Epithelial cell of esophagus (primary cell): ENCODE measurements at places on chromosomes 6 and 20.
A peak's percentile ranks its signal among the peaks of the same experiment; 100 is the strongest.

DNA sequence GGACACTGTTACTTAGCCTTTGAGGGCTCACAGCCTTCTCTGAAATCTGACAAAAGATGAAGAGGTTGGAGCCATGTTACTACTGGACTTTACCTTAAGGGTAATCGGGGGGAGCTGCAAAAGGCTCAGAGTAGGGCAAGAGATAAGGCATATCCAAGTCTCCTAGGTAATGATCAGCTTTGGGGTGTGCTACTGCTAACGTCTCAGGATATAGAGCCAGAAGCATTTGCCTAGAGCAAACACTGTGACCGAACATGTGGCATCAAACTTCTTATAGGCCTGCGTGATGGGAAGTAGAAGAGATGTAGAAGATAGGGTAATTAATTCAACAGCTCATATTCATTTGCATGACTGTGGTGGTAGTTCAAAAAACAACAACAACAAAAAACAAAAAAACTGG is 11.1 kb downstream of the UBE2V1 start:
- DNase-seq = no peak

- DNase-seq = no peak
Observed at GRCh38 chr6:157203312-157203744, 120.0 kb downstream of the TMEM242 start.

DNA sequence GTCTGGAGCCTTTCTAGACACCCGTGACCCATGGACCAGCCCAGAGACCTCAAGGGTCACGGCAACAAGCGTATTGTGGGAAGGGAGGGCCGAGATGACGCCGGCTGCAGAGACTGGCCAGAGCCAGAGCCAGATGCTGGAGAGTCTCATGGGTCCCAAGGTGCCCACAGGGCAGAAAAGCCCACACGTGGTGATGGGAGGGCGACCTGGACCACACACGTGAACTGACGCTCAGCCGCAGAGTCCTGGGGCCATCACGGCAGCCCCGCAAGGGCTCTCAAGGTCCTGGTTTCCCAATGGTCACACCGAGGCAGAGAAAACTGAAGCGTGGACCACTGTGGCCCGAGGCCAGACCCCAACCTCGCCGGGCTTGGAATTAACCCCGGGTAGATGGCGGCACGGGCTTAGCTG is 92.6 kb downstream of the YTHDF1 start:
- DNase-seq = no peak

- no peak for DNase-seq
Observed at GRCh38 chr6:31393932-31394331, 9.5 kb upstream of the MICA start.

- DNase-seq = no peak
Observed at GRCh38 chr6:168052291-168052891, 26.6 kb downstream of the FRMD1 start.

DNA sequence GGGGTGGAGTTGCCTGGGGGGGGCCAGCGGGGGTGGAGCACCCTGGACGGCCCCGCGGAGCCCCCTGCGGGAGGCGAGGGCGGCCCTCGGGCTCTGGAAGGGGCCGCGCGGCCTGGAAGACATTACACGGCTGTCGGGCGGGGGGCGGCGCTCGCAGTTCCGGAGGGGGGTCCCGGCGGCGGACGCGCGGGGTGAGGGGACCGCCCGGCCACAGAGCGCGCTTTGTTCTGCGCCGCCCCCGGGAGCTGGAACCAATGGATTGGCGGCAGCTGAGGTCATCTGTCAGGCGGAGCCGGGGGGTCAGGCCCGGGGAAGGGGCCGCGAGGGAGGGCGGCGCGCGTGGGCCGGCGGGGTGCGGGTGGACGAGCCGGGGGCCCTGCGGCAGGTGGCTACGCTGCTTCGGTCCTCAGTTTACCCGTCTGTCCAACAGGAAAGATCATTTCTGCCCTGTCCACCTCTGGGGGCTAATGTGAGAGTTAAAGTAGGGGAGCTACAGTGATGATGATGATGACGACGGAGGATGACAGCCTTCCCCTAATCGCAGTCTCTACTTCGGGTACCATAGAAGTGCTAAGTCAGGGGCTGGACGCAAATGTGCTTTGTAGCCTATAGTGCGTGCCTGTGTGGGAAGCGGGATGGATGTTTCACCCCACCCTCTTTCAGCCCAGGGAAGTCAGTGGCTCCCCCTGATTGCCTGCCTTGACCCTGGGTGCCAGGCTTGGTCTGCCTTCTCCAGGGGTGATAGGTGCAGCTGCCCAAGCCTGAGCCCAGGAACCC is 10.4 kb downstream of the SRXN1 start:
- DNase-seq = no peak

DNA sequence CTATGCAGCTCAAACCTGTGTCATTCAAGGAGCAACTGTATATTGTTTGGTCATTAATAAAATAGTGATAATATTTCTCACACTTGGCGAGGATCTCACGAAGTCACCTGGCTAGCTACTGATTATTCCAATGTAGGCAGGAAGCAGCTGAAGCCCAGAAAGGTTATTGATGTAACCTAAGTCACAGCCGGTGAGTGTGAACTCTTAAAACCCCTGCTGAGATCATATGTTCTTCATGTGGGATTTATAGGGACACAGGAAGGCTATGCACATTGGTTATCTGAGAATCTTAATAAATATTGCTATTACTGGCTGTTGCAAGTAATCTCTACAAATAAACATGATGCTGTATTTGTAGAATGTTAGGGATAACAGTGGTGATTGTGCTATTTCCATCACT is 161.4 kb downstream of the TBC1D7 start:
- no peak for DNase-seq

- peak; percentile 92 for DNase-seq
Observed at GRCh38 chr6:139150920-139151319, 16.0 kb downstream of the HECA start.

GRCh38 chr20:6993511-6993910 is 226.0 kb downstream of the BMP2 start:
- peak; percentile 25 for DNase-seq

GRCh38 chr6:24972311-24972958 is 36.7 kb upstream of the RIPOR2 start:
- DNase-seq = no peak

DNA sequence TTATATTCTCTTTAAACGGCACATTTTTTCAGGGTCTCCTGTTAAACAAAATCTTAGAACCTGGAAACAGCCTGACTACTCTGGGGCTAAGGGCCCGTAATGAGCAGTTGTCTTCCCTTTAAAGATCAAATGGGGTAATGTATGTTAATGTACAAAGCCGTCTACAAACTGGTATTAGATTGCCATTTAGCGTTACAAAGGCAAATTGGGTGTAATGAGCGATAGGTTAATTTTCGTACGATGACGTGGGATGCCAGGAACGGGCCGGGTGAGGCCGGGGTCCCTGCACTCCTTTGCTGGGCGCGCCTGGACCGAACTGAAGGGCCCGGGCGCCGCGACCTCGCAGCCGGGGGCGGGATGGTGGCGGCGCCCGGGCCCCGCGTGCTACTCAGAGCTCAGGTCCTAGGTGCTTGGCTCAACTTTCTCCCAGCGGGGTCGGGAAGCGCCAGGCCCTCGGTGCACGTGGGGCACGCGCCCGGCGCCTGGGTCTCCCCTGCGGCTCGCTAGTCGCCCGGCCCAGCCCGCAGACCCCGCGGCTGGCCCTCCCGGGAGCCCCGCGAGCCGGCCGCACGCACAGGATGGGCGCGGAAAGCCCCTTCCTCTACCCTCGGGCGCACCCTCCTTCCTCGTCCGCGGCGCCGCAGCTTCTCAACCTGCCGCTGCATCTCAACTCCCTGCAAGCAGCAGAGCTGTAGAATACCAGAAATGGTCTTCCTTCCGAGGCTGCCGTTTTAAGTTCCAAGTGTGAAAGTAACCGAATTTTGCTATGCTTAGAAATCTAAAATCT is 5.9 kb downstream of the NKX2-4 start:
- DNase-seq = no peak

- no peak for DNase-seq
Observed at GRCh38 chr6:125727216-125727615, 22.2 kb upstream of the HEY2 start.

- no peak for DNase-seq
Observed at GRCh38 chr20:62535964-62536363, 60.2 kb upstream of the GATA5 start.

- no peak for DNase-seq
Observed at GRCh38 chr6:22023937-22024336, 272.9 kb downstream of the PRL start.

DNA sequence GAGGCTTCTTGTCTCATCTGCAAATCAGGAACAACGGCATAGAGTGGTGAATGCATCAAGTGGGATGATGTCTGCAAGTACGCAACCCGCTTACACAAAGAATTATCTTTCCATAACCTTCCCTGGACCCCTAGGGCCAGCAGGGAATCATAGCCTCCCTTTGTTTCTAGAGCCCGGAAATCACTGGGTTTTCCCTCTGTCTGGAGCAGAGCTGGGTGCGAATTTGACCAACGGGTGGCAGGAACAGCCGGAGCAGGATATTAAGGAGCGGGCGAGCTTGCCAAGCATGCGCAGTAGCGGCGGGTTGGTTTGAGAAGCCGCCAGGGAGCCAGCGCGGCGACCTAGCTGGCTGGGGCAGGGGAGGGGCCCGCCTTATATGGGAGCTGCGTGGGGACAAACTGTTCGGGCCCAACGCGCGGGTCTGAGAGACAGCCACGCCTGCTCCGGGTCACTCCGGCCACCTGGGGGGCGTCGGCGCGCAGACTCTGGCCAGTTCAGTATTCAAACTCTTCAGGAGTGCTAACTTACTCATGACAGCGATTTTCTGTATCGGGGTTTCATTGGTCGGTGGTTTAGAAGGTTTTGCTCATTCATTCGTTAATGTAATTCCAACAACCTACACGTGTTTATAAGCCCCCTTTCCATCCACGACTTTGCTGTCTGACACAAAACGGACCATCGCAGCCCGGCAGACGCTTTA is 1.6 kb upstream of the KIF16B start:
- peak; percentile 82 for DNase-seq
